AG04449 (cell line): ENCODE measurements at places on chromosomes 7 and 10.

GRCh38 chr10:2900530-2900929 is 166.8 kb upstream of the PFKP start:
- no peak for DNase-seq

DNA sequence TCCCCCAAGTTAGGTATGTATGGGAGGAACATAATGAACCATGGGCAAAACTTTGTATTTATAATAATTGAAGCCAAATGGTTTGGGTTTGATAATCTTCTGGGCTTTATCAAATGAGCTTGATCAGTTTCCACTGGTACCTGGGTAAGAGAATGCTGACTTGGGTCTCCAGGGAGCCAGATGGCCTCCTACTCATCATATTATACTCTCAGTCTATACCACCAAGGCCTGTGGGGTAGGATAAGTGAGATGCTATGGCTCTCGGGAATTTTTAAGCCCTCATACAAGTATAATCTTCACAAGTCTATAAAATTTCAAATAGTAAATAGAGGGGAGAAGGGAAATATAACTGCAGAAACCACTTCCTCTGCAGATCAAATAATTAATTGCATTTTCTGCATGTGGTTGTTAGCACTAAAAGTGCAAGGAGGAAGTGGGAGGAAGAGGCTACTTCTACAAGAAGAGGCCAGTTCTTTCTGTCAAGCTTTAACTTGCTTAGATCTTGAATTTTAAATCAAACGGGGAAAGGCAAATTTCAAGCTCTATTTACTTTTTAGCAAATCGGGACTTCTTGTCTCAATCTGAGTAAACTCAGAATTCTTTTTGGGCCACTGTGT is 349.0 kb downstream of the SORCS1 start:
- no peak for DNase-seq

DNA sequence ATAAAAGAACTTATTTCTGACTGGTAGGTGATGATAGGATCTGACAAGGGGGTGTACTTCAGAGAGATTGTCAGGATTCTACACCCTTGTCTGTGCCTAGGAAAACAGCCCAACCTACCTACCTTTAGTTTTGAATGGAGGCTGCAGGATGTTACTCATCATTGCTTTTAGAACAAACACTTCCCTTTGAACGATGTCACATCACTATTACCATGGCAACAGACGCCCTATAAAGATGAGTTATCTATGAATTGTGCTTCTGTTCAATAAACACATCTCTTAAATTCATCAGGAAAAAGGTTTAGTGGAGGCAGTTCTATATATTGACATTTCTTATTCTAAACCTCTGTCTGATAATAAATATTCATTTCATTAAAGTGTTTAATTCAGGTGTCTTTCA is 362.4 kb downstream of the CNTNAP2 start:
- no peak for DNase-seq

DNA sequence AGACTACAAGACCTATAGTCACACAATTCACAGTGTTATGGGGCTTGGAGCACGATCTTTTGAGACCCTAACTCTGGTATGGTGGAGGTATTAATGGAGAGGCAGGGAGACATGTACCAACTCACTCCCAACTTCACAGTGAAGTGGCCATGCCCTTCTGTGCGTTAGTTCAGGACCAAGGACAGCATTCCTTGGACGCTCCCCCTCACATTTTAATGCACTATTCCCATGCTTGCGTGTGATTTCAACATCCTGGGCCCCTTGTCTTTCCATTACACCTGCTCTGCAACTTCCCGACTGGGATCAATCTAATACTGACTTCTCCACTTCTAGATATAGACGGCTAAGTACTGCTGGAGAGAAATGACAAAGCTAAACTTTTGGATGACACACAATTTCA is 72.7 kb downstream of the PLCE1 start:
- no peak for DNase-seq

DNA sequence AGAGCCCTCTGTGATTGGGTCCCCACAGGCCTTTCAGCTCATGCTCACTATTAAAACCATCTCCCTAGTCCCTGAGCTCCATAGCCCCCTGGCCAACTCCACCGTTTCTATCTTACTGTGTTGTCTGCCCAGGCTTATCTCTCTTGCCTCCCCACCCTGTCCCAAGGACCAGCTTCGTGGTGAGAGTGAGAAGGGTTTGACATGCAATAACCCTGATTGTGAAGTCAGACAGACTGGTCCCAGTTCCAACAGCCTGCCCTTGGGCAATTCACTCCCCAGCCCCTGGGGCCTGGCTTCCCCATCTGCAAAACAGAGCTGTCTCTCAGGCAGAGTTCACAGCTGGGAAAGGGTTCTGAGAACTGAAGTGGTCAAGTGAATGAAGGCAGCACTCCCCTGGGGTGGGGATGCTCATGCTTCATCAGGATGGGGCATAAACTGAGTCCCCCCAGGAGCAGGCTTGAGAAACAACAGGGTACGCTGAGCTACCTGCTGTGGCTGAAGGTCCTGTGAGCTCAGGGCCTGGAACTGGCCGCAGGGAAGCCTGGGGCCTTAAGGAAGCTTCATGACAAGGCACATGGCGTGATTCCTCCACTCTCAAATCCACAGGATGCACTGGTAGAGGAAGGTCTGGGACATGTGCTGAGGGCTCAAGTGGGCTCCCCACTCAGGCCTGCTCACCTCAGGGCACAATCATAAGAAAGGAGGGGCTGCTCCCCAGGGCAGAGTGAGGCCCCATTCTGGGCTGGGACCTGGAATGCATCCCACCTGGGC is 1.8 kb upstream of the PPIF start:
- no peak for DNase-seq

DNA sequence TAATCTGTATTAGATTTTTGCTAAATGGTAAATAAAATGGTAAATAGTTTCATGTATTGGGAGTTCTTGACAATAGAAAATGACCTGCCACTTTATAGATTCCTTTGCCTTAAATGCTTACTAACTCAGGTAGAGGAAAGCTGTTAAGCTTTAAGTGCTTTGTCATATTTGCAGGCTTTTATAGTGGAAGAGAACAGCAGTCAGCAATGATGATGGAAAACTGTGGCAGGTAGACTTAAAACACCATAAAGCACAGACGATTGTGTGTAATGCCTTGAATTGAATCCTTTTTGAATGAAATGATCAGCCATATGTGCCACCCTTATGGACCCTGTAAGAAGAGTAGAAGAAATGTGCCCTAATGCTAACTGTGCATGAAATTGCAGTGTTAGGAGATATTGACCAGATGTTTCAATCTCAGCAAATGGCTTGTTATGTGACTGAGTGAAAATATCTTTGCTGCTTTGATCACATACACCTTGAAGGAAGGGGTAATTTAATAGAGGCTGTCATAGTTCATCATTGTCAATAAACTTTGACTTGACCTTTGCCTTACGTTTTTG is 230.4 kb downstream of the ADK start:
- DNase-seq: no peak

DNA sequence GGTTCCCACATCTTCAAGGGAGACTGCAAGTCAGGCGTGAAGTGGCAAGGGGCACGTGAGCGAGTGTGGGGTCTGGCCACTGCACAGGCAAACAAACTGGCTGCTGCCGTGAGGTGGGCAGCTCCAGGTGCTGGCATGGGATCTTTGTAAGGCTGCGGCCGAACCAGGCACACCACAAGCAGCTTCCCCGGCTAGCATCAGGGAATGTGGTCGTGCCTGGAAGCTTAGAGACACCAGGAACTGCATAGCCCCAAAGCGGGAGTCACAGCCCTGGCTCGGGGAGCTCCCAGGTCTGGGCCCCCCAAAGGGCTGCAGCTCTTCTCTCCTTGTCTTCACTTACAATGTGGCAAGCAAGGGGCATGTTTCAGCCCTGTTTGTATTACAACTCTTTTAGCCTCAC is 250.9 kb upstream of the DKK1 start:
- no peak for DNase-seq

DNA sequence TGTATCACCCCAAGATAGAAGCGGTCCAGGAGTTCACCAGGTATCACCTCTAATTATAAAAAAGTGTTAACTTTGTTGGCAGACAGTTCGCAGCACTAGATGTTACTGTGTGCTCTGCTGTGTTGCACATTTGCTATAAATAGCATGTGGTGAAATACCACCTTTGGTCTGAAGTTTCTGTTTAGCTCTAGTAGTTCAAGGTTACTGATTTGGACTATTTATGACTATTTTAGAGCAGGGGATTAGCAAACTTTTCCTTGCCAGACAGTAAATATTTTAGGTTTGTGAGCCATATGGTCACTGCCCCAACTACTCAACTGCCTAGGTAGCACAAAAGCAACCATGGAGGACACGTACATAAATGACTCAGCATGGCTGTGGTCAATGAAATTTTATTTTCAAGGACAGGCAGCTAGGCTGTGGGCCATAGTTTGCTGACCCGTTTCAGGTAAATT is 16.5 kb downstream of the DENND10 start:
- DNase-seq: no peak

DNA sequence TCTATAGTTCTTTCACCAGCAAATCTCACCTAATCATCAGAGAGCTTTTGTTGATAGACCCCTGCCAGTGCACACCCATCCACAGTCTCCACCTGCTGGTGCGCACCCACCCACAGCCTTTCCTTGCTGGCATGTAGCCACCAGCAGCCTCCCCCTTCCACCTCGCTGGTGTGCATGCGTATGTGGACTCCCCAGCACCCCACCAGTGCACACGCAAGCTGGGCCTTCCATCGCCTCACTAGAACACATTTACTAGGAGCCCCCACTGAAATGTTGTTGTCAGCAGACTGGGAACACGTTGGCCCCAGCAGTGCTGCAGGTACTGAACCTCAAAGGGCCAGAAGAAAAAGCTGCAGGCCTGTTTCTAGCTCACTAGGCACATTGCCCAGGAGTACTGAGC is 104.9 kb upstream of the ZWINT start:
- no peak for DNase-seq

- no peak for DNase-seq
Observed at GRCh38 chr10:94785211-94785610, 22.7 kb downstream of the CYP2C19 start.

- no peak for DNase-seq
Observed at GRCh38 chr10:102140218-102140617, 7.4 kb downstream of the PPRC1 start.

DNA sequence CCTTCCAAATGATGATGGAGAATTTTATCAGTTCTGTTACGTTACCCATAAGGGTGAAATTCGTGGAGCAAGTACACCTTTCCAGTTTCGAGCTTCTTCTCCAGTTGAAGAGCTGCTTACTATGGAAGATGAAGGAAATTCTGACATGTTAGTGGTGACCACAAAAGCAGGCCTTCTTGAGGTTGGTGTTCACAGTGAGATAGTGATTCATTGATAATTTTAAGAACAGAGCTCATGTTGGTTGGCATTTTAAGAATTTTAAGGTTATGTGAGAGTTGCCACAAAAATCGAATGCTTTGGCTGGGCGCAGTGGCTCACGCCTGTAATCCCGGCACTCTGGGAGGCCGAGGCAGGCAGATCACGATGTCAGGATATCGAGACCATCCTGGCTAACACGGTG is 25.9 kb downstream of the TAX1BP1 start:
- DNase-seq: no peak

DNA sequence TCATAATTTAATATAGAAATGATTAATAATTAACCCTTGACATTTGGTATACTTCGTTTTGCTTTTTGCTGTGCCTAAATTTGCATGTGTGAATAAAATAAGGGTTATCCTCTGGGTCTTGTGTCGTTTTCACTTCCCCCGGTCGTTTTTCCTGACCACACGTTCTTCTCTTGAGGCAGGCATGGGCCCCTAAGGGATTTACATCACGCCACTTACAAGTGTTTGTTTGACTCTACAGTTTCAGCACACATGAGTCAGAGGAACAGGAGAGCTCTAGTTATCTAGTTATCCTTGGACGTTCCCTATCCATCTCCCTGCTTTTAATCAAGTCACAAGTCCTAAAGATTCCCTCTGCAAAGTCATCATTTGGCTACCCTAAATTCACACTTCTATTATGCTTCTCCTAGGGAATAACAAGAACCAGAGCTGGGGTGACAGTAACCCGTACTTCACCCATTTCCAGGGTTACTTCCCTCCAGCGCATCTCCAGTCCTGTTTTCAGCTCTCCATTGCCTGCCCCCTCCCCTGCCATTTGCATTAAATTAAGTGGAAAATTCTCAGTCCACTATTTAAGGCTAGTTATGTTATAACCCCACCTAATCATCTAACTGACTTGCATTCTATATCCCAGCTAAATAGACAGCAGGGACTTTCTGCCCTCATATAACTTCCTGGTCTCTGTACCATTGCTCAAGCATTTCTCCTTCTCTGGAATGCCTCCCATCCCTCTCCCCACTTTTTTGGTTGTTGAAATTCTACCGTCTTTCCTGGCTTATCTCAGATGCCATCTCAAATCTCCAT is 206.9 kb downstream of the PTEN start:
- DNase-seq: no peak

- no peak for DNase-seq
Observed at GRCh38 chr10:3537518-3537917, 247.5 kb downstream of the KLF6 start.

DNA sequence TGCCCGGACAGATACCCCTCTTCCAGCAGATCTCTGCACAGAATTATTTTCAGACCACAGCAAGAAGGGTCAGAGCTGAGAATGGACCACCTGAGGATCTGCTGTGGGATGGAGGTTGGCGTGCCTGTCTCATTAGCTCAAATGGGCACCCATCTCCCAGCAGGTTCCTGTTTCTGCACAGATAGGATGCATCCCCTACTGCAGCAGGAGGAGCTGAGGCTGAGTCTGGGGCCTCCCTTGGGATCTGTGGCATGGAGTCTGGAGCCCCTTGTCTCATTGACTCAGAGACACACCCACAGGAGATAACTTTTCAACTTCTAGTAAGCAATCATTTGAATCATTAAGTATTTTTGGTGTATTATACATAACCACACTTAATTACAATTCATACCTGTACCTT is 212.7 kb downstream of the ADK start:
- no peak for DNase-seq

DNA sequence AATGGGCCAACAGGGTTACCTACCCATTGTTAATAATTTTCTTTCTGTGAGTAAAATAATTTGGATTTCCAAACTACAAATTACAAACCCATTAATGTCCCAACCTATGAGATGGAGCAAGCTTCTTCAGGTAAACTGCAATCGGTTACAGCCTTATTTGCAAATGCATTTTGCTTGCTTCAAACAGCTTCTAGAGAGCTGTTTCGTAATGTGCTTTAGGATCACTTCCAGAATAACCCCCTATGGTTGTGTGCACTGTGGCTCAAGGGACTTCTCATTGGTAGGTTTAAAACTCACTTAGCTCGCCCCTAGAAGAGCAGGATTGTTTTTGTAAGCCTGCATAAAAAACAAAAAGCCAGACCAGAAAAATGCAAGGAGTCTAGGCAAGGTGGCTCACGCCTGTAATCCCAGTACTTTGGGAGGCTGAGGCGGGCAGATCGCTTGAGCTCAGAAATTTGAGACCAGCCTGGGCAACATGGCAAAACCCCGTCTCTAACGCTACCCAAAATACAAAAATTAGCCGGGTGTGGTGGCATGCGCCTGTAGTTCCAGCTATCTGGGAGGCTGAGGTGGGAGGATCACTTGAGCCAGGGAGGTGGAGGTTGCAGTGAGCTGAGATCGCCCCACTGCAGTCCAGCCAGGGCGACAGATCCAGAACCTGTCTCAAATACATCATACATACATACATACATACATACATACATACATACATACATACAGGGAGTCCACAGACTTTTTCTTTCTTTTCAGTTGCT is 3.3 kb upstream of the MAP3K8 start:
- DNase-seq: no peak
